ENCODE measurements at places on chromosomes 7 and 10. TPM values are rescaled to one million over a fixed set of nuclear protein-coding genes. Genes with fewer than 3 reads are reported as not detected.

DNA sequence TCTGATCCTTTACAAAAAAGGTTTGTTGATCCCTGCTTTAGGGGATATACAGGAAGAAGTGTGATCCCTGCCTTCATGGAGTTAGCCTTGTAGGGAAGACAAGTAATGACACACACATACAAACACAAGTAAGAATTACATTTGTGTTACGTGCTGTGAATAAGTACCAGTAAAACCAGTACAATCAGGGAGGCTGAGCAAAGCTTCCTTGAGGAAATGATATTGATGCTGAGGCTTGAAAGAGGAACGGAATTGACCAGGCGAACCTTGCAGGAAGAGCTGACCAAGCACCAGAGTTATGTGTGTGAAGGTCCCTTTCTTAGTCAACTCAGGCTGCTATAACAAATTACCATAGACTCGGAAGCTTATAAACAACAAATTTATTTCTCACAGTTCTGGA, 83.6 kb upstream of the CACUL1 start:
- no peak for DNase-seq

DNA sequence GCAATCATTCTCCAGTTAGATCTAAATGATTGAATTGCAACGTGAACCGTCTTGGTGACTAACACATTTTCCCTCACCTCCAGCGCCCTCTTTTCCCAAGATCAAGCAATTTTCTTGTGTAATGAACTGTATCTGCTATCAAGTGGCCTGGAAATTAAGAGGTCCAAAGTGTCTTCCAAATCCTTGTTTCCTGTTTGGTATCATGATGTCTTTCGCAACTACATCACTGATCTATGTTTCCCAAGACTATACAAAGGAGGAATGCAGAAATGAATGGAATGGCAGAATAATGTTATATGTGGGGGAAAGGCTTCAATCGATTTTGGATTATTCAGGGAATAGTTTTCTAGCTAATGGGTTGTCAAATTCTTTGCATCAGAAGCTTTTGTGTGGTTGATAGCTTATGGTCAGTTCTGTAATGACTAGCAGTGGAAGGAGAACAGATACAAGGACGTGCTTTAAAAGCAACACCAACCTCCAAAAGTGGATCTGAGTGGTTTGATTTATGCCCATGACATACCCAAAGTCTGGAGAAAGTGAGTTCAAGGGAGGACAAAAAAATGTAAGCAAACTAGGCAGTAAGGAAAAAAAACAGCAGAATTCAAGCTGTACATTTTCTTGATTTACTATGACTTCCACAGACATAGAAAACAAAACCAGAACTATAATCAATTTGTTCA, 14.6 kb upstream of the ZEB1 start:
- DNase-seq = no peak

GRCh38 chr10:28432210-28432676, 100.7 kb upstream of the WAC start:
- no peak for DNase-seq

GRCh38 chr10:58660575-58661255, 148.0 kb downstream of the BICC1 start:
- DNase-seq = no peak

The TFPI2 gene
- total RNA-seq = 27.9 TPM

GRCh38 chr10:110784198-110784597, 87.5 kb upstream of the PDCD4 start:
- no peak for DNase-seq
